ENCODE measurements at places on chromosomes 2 and 18.

DNA sequence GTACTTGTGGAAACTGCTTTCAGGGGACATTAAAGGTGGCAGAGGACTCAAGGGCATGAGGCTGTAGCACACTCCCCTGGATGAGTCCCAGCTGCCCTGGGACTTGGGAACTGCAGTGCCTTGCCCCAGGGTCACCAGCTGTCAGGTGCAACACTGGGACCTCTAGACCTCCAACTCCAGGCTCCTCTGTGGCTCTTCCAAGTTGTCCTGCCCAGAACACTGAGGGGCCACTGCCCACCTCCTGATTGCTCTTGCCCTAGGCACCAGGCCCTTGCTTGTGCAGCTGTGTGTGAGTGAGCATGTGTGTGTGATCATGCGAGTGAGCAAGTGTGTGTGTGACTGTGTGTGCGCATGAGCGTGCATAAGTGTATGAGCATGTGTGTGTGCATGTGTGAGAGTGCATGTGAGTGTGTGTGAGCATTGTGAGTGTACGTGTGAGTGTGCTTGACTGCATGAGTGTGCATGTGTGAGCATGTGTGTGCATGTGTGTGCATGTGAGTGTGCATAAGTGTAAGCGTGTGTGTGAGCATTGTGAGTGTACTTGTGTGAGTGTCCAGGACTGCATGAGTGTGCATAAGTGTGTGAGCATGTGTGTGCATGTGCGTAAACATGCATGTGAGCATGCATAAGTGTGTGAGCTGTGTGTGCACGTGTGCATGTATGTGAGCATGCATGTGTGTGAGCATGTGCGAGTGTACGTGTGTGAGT is 301.5 kb downstream of the NDUFA10 start:
- no peak for DNase-seq

DNA sequence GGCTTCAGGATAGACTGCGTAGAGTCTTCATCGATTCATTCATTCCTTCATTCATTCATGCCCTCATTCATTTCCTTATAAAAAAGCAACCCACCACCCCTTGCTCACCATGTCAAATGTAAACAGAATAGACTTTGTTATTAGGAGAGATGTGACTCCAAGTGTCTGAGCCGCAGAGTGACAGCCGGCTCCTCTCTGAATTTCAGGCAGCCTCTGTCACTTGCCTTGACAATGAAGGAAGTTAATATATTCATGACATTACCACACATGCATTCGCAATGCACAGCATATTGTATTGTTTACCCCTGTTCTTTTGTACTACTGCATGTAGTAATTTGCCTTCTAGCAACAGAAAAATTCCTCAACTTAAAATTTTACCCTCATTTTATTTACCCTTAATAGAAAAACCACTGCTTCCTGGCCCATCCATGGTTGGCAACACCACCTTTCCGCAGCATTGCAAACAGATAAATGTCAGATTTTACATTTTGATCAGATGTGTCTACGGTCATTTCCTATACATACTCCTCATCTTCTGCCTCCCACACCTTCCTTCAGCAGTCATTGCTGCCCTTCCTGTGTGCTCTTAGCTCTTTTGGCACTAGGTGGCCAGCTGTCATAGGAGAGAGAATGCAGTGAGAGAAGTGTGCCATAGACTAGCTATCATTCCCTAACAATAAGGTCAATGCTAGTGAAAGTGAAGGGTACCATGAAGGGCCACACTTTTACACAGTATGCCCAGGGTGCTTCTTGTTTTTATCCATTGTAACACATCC is 1090.8 kb downstream of the BCL11A start:
- no peak for DNase-seq

DNA sequence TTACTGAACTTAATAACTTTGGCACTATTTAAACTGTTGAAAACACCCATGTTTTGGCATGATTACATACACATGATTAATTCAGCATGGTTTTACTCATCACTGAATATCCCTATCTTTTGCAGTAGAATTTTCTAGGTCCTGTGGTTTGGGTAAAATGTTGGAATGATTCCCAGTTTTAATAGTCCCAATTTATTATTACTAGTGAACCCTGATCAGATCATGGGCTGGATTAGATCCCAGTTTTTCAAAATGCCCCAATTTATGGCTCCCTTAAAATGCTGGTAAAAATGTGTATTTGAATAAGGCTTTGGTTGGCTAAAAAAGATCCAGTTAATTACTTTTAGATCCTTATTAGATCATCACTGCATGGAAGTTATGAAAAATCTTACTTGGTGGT is 273.6 kb upstream of the NRP2 start:
- DNase-seq, result no peak

DNA sequence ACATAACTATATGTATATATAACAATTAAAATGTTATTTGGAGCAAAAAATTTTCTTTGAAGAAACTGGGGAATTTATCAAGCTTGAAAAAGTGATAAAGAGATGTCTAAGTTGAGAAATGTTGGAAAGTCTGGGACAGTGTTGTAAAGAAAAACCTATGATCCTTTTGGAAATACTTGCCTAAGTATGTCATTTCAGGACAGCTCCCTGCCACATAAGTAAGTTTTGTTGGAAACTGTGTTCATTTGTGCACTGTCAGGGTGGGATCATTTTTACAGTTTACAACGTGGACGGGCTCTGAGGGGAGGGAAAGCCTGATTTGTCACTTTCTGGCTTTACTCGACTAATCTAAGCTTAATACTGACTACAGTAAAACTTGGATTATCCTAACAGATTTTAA is 10.4 kb upstream of the COL3A1 start:
- no peak for DNase-seq

- DNase-seq, result no peak
These were observed 287.2 kb upstream of the GYPC start for GRCh38 chr2:126368758-126369157.

- no peak for DNase-seq
These were observed 343.9 kb upstream of the MMADHC start for GRCh38 chr2:149931486-149931885.

DNA sequence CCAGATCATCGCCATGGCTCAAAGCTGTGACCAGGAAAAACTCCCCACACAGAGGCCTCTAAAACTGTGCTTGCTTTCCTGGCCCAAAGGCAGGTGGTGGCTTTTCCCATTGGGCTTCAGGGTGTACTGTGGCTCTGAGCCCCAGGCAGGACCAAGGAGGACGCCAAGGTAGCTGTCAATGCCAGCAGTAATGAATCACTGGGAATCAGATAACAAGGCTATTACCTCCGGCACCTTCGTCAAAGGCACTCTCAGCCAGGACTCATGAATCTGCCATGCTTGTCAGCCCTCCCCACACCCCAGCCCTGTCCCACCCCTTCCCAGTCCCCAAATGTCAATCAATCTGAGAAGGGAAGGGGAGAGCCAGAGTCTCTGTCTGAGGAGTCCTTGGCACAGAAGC is 27.9 kb upstream of the EN1 start:
- no peak for DNase-seq

- DNase-seq, result no peak
These were observed 9.8 kb upstream of the LRRFIP1 start for GRCh38 chr2:237617587-237617982.

DNA sequence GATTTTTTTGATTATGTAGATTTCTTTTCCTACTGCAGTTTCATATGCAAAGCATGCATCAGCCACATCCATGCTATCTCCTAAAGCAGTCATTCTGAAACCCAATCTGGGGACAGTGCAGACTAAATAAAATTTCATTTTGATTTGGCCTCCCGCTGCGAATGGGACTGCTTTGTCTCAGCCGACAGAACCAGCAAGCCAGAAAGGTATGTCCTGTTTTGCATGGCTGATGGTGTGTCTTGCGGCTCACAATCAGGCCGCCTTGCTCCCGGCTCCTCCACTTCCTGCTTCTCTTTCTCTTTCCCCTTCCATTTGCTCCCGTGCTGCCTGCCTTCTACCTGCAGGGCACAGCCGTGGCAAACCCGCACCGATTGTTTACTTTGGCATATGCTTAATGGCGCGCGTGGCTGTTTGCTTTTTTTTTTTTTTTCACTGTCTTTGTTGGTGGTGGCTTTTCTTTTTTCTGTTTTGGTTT is 419.6 kb upstream of the POU3F3 start:
- DNase-seq, result no peak

GRCh38 chr2:53768242-53768542 is 588 bp downstream of the CHAC2 start:
- DNase-seq, result no peak

GRCh38 chr2:33022989-33023727 is 76.4 kb downstream of the LTBP1 start:
- no peak for DNase-seq

DNA sequence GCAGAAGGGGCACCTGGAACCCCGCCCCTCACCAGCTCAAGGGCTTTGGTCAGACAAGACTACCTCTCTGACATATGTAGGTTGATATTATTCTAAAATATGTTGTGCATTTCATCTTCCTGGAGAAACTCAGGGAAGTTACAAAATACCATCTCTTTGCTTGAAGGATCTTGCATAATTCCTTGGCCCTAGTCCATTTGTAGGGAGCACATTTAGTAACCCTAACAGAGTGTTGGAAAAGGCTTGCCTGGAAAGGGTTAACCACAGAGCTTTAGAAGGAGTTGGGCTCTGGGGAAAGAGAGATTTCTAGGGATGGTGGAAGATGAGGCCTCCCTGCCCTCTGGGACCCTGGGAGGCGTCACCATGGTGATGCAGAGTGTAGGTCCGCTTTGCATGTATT is 143.0 kb upstream of the SLC1A4 start:
- no peak for DNase-seq

- DNase-seq, result no peak
These were observed 24.3 kb downstream of the GDF7 start for GRCh38 chr2:20691076-20691734.

DNA sequence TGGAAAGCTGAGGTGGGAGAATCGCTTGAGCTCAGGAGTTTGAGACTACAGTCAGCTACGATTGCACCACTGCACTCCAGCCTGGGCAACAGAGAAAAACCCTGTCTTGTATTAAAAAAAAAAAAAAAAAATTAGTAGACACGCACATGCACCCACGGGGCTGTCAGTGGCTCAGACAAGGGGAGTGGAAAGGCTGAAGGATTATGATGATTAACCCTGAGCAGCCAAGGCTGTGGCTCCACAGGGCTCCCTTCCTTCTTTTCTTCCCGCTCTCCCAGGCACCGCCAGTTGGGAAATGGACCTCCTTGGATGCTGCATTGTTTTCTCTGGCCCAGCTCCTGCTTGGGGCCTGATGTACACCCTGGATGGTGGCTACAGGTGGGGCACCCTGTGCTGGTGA is 49.0 kb upstream of the RAB6C start:
- no peak for DNase-seq

DNA sequence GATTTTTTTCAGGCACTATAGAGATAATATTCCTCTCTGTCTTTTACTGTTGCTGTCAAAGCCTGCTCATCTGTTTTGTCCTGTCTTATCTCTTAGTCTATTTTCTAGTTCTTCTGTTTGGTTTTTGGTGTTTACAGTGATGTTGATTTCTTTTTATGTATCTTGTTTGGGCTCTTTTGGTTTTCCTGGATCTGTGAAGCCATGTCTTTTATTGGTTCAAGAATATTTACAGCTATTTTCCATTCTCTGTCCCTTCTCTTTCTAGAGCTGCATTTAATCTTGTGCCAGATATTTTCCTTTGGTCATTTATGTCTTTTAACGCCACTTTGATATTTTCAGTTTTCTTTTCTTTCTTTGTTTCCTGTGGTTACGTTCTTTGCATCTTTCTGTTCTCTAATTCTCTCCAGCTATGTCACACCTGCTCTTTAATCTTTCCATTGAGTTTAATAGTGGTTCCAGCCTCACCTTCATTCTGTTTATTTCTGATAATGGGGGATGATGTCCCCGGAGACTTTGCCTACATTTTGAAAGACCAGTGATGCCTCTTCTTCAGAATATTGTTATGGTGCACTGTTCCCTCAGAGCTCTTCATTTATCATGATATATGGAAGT is 32.0 kb downstream of the SMCHD1 start:
- no peak for DNase-seq

- DNase-seq, result no peak
These were observed 11.5 kb upstream of the PNPT1 start for GRCh38 chr2:55705027-55705653.

- DNase-seq, result no peak
These were observed 17.8 kb upstream of the DUSP19 start for GRCh38 chr2:183060571-183061231.

GRCh38 chr18:78871618-78872017 is 108.0 kb upstream of the SALL3 start:
- no peak for DNase-seq

DNA sequence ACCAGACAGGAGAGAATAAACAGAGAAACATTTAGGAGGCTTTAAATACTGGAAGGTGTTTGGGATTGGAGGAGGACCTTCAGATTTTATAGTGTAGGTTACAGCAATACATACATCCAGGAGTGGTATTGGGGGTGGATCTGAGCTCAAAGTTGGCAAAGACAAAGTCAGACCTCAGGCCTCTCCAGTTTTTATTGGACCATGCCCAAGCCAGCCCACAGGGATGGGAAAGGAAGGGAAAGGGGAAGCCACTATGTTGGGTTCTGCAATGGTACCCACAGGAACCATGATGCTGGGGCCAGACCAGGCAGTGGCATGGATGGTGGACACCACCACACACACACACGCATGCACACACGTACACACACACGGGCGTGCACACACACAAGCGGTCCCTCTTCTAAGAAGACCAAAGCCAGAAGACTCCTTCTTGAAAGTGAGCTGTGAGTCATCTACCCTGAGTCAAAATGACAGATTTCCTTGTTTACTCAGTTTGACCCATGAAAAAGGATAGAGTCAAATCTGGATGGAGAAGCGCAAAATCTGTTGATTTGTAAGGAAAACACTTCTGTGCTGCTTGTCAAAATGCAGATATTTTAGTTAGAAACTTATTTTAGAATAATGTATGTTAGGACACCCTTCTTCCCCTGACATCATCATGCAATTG is 87.9 kb downstream of the TRABD2A start:
- no peak for DNase-seq

- DNase-seq, result no peak
These were observed 73.1 kb upstream of the POMC start for GRCh38 chr2:25241452-25241851.

DNA sequence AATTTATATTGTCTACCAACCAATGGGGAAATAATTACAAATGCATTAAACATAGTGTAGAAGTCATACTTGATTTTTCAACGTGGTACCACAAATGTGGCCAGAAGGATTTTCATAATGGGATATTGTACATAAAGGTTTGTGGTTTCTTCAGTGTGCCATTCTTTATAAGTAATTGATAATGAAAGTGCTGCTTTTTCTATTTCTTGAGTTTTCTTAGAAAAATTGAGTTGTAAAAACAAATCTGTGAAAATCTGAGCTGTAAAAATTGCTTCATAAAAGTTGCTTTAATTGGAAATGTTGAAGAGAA is 103.6 kb downstream of the KYNU start:
- DNase-seq, result no peak

GRCh38 chr2:10333247-10333613 is 30.5 kb downstream of the HPCAL1 start:
- DNase-seq, result no peak

DNA sequence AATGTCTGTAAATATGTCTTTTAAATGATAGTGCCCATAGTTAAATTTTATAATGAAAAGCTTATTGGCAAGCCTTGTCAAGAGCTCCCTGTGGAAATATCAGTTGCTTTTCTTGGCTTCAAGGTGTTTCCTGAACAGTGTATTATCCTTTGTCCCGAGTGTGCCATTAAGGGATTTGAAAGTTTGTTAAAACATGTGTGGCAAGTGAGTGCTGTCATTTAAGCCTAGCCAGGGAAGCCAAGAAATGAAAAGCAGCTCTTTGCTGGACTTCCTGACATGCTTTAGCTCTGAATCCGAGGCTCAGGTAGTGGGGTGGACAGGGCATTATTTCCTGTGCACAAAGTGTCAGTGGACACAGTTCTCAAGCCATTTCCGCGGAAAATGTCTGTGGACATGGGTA is 111.5 kb downstream of the DIS3L2 start:
- no peak for DNase-seq
